ENCODE measurements at places on chromosomes 3 and 15. TPM values are rescaled to one million over a fixed set of nuclear protein-coding genes. Genes with fewer than 3 reads are reported as not detected.

PRR20G gene
- total RNA-seq: not detected

PPIP5K1 gene
- 104 TPM for total RNA-seq

GOLGA6L7 gene
- not detected for total RNA-seq

PPARG gene
- 13.0 TPM for total RNA-seq

GRCh38 chr3:120557115-120557514 is 39.0 kb upstream of the NDUFB4 start:
- no peak for DNase-seq

GRCh38 chr15:101114166-101114565 is 137.7 kb downstream of the CHSY1 start:
- DNase-seq: no peak

GRCh38 chr15:89654847-89655805 is at the start of gene KIF7:
KIF7 (minus strand) TSS chr15:89655467; CDS start chr15:89652930, 2,537 bp downstream.
- no peak for DNase-seq

GRCh38 chr3:115835946-115836345 is 212.6 kb downstream of the GAP43 start:
- no peak for DNase-seq

- no peak for DNase-seq
Measured at GRCh38 chr3:169430707-169431404, 232.7 kb downstream of the MECOM start.

GRCh38 chr3:187629711-187630110 is 40.5 kb downstream of the SST start:
- DNase-seq: no peak

- DNase-seq: peak; percentile 46
Measured at GRCh38 chr3:170414202-170414663, 4.4 kb upstream of the CLDN11 start.

GRCh38 chr3:178850450-178851190 is 221.0 kb downstream of the ZMAT3 start:
- no peak for DNase-seq

DNA sequence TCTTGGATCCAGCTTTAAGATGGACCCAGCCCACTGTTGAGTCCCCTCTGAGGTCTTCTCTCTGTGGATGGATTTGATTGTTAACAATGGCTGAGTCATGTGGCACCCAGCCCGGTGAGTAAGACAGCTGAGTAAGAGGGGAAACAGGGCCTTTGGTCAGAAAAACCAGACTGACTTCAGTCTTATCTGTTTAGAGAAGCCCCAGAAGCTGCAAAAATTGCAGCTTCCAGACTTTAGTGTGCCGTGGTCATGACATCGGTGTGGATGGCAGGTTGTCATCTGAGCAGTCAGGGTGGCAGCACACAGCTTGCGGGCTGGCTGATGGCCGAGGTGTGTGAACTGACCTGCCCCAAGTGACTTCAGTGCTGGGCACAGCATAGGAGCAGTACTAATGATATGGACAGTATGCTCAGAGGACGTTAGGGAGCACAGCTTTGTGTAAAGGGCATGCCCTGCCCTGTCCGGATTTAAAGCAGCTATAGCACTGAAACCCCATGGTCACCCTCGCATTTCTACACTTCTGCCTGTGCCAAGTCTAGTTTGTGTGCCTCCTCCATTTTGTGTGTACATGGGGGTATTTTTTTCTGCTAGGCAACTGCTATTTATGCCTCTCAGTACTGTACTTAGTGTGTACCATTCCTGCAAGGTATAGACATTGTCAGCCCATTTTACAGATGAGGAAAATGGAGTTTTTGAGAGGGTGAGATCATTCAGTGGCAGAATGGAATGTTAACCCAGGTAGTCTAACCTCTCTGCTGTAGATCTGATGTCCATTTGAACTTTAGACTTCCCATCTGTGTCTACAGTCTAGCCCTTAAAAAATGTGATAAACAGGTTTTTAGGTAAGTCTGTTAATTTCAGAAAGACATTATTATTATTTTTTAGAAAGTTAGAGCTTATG is 44.4 kb downstream of the FLNB start:
- DNase-seq: peak; percentile 86

- no peak for DNase-seq
Measured at GRCh38 chr3:29384640-29385039, 103.8 kb downstream of the RBMS3 start.

Measured in mucosa of gallbladder (tissue), 1 donor.